T47D (cell line): ENCODE measurements at places on chromosomes 3 and 15.
A peak's percentile ranks its signal among the peaks of the same experiment; 100 is the strongest.

GRCh38 chr15:63073497-63074172 is 31.1 kb downstream of the TPM1 start:
- no peak for DNase-seq

DNA sequence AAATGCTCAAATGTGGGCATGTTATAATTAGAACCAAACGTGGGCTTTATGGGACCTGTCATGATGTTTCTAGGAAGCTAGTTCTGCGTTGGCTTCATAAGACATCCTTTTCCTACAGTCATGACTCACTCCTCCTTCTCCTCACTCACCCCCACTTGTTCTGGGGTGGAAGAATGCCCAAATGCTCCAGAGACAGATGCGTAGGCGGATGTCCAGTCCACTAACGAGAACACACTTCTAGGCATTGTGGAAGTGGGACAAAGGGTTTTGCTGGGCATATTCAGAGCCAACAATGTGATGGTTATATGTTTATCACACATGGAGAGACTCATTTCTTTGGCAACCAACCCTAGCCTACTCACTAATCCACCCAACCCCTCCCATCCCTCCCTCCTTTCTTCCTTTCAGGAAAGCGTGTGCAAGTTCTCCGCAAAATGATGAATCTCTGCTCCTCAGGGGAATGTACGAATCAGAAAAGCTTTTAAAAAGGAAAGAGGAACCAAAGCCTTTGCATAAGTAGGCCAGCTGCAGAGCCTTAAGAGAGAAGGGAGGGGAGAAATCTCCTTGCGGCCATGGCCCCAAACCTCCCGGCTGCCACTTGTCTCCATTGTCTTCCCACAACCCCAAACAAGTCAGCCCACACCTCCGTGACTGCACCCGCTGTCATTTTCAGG is 123.0 kb upstream of the SPRED1 start:
- no peak for DNase-seq

- no peak for DNase-seq
These were observed 5.9 kb downstream of the HCN4 start for GRCh38 chr15:73362900-73363299.

DNA sequence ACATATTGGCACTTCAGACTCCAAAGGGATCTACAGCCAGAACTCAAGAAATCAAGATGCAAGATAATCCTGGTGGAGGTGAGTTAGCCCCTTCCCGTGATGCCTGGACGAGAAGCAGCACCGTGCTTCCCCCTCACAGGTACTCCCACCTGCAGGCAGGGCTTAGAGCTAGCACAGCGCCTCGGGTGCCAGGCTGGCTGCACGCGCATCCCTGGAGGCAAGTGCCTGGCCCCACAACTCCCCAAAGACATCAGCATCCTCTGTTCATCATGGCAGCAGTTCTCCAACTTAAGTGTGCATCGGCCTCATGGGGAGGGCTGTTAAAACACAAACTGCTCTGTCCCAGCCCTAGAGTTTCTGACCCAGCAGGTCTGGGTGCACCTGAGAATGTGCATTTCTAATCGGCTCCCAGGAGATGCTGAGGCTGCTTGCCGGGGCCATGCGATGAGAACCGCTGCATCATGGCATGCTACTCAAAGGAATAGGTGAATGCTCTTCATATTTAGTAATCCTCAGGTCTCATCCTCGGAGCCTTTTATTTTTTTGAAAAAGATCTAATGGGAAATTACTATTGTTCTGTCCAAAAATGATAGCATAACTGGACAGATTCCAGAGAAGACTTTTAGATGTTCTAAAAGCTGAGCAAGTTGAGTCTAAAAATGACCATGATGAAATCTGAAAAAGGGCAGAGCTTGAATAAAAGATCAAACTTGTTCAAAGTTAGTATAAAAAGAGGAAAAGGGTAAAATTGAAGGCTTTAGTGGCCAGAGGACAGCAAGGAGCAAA is 244.2 kb downstream of the ADAMTS17 start:
- DNase-seq = no peak

- no peak for DNase-seq
These were observed 24.6 kb downstream of the ACAD11 start for GRCh38 chr3:132635052-132635451.

DNA sequence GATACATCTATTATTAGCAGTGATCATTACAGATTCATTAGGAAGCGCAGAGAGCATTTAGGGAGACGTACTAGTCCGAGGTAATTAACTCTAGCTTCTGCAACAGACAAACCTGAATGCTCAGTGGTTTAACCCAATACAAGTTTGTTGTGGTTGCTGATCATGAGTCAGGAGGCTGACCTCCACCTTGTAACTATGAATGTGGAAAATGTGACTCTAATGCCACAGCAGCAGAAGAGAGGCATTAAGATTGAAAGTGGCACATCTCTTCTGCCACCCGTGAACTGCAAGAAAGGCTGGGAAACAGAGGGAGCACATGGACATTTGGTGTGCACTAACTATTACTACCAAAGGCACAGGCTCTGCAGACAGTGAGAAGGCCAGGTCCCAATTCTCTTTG is 71.2 kb upstream of the C3orf80 start:
- DNase-seq = no peak

DNA sequence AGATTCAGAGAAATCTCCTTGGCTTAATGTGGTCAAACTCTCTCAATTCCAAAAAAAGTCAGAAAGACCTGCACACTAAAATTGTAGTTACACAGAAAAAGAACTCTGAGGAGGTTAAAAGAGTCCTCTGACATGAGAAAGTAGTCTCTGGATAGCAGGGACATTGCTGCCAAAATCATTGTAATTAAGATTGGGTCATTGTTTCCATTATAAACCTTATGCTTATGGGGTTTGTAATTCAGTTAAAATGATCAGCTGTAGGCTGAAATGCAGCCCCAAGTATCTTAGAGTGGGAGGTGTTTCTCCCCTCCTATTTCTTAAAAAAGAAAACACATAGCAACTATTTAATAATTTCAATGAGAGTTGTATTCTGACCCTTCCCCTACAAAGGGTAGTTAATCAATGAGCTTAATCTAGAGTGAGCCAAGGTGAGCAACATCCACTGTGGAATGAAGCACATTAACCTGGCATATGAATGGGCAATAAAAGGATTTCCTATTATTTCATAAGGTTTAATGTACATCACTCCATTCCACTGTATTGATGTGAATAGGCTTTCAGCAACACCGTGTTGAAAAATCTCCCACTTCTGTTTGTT is 406.9 kb downstream of the TIGIT start:
- no peak for DNase-seq

DNA sequence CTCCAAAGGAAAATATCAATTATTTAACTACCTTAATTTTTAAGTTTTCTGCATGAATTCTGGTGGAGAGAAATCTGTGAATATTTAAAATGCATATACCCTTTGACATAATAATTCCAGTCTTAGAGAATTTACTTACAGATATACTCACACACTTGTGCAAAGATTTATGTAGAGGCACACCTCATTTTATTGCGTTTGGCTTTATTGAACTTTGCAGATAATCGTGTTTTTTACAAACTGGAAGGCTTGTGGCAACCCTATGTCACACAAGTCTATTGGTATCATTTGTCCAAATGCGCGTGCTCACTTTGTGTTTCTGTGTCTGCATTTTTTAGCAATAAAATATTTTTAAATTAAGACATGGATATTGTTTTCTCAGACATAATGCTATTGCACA is 81.5 kb downstream of the SENP2 start:
- DNase-seq = no peak

DNA sequence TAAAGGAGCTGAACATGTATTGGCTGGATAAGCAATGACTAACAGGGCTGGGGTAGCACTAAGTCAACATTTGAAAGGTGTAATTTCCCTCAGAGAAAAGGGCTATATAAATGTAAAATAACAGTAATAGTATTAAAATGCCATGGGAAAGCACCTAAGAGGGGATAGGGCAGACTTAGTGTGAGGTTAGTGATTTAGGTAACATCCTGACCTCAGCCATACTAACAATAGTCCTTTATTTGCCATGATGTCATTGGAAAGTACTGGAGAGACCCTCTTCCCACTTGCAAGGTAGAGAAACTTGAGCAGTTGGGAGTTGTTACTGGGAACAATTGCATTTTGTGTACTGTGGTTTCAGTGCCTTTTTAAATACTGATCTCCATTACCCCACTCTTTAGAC is 103.4 kb downstream of the LSAMP start:
- DNase-seq = no peak

- no peak for DNase-seq
These were observed 29.7 kb upstream of the TOPBP1 start for GRCh38 chr3:133691273-133692107.

- DNase-seq = no peak
These were observed 7.3 kb downstream of the CCDC14 start for GRCh38 chr3:123953735-123954134.

DNA sequence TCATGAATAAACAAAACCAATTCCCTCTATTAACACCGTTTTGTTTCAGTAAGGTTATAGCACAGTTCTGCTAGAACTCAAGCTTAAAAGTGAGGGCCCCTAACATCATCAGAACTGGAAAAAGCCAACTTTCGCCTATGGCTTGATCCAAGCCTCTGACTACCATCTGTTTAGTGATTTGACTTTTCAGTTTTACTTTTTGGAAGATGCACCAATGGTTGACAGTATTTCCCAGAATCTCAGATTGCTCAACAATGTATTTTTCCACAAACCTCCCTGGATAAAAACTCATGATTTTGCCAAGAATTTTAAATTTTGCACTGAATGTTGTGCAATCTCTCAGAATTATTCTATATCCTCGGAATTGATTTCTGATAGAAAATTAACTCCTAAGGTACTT is 190.7 kb downstream of the LSAMP start:
- DNase-seq = no peak

DNA sequence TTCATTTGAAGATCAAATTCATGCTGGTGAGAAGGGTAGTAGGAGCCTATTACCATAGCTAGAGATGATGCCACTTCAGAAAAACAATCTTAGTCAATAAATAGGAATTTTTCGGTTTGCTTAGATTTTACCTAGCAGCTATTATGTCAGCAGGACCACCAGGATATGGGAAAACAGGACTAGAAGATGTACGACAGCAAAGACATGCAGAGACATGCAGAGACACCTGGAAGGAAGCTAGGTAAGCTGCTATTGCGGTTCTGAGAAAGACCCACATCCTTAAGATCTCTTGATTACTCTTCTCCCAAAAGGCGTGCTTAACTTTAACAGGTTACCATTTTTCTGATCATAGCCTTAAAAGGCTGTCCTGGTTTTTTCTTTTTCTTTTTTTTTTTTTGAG is 64.8 kb upstream of the THSD4 start:
- no peak for DNase-seq

DNA sequence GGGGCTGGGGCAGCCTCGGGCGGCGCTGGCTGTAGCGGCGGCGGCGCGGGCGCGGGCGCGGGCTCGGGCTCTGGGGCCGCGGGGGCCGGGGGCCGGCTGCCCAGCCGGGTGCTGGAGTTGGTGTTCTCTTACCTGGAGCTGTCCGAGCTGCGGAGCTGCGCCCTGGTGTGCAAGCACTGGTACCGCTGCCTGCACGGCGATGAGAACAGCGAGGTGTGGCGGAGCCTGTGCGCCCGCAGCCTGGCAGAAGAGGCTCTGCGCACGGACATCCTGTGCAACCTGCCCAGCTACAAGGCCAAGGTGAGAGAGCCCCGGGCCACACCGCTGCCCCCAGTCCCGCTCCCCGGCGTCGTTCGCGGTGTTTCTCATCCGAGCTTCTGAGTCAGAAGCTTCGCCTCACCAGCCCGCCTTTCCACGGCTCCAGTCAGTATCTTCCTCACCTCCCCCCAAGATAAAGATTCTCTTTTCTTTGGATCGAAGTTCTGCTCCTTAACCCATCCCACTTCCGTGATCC is 600 bp downstream of the FBXO45 start:
- DNase-seq = peak; percentile 74

DNA sequence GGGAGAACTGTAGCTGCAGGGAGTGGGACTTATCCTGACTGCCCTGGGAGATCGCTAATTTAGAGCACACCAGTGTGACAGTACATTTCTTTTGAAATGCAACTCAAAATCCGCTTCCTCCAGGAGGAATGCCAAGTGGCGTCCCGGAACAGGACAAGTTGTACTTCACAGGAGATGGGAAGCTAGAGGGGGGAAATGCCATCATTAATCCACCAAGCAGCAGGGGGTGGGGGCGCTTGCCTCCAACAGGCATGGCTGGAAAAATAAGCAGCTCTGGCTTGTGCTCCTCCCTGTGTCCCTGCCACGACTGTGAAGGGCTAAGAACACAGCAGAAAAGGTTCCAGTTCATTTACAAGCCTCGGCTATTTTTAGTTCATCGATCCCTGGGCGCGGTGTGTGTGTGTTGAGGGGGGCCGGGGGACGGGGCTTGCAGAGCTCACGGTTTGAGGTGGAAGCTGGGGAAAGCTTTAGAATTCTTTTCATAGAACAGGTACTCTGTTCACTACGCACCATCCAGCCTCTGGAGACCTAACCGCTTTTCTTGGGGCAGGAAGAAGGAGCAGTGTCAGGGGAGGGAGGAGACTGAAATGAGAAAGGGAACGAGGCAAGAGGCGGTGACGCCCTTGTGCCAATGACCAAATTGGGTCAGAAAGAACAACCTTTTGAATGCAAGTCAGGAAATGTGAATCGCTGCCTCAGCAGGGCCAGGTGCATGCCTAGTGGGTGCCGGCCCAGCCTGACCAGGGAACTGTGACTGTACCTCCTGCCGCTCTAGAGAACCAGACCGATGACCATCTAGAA is 51.8 kb upstream of the DGKG start:
- no peak for DNase-seq

- no peak for DNase-seq
These were observed 151.6 kb downstream of the IL5RA start for GRCh38 chr3:2958551-2958950.

GRCh38 chr3:191139736-191140135 is 59.3 kb upstream of the OSTN start:
- DNase-seq = no peak

DNA sequence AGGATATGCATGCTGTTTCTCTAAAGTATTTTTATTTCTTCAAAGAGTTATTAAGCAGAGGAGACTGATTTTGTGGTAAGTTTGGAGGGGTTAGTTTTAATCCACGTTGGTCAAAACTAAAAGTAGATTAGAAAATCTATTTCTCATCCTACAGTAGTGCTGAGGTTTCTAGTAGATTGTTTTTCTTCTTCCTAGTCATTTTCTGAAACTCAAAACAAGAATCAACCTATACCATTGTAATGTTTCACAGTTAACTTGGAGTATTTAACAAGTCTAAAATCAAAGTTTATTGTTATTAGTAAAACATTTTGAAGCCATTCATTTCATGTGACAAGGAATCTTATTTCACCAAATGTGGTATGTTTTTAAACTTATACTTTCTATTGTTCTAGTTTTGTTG is 57.9 kb downstream of the RBM6 start:
- DNase-seq = no peak
